ENCODE measurements at places on chromosomes 2 and 18. TPM values are rescaled to one million over a fixed set of nuclear protein-coding genes. Genes with fewer than 3 reads are reported as not detected.

The SERPINB13 gene
- total RNA-seq: not detected

The VAMP8 gene
- total RNA-seq: 15.7 TPM

The IL1RL1 gene
- 1.1 TPM for total RNA-seq

The DCDC2C gene
- 0.38 TPM for total RNA-seq

The DARS1 gene
- 58.7 TPM for total RNA-seq
